Upper lobe of left lung (tissue), 6 donors: ENCODE measurements at places on chromosomes 5 and 9.

- H3K36me3 ChIP-seq, result no peaks in the 10 kb centered on the region
- H3K27me3 ChIP-seq, result no peaks in the 10 kb centered on the region
- H3K27ac ChIP-seq, result peak overlapping the region; percentile 93
- H3K4me1 ChIP-seq, result peaks cover 30% of the 10 kb centered on the region
- no peak for DNase-seq
Measured at GRCh38 chr5:126778675-126779403, 1.9 kb downstream of the LMNB1 start.

DNA sequence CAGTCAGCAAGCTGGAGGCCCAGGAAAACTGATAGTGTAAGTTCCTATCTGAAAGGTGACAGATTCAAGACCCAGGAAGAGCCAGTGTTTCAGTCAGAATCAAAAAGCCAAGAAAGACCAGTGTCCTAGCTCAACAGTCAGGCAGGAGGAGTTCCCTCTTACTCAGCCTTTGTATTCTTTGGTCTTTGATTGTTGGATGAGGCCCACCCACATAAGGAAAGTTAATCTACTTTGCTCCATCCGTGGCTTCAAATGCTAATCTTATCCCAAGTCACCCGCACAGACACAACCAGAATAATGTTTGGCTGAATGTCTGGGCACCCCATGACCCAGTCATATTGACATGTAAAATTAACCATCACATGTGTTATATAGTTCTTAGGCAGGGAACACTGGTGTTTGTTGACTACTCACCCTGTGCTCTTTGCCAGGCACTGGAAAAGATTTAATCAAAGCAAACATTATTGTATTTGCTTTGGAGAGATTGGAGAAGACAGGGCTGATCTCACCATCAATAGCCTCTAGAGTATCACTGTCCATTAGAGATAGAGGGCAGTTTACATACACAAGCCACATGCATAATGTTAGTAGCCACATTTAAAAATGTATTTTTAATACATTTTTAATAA lies 96.3 kb upstream of the KCNN2 start:
- no peak overlapping the region for H3K27ac ChIP-seq
- no peak overlapping the region for H3K4me3 ChIP-seq
- H3K4me1 ChIP-seq, result no peaks in the 10 kb centered on the region
- H3K27me3 ChIP-seq, result no peaks in the 10 kb centered on the region
- no peak for DNase-seq

DNA sequence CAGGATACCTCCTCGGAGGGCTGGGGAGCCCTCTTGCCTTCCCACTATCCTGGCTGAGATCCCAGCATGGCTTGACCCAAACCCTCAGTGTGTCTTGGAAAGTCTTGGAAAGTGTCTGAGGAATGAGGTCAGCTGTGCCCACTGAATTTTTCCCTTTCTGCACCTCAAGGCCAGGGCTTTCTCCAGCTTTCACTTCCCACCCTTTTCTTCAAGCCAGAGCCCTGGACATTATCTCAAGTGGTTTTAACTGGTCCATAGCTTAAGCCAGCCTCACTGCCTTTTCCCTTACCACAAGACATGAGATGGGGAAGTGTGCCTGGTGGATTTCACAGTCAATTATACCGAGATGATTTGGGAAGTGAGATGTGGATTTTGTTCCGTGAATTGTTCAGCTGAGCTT lies 35.7 kb upstream of the LHX2 start:
- H3K27me3 ChIP-seq, result no peaks in the 10 kb centered on the region
- DNase-seq, result no peak
- no peak overlapping the region for H3K27ac ChIP-seq

- no peaks in the 10 kb centered on the region for H3K27me3 ChIP-seq
- DNase-seq, result no peak
- H3K27ac ChIP-seq, result no peak overlapping the region
- no peaks in the 10 kb centered on the region for H3K36me3 ChIP-seq
- H3K4me3 ChIP-seq, result no peak overlapping the region
Measured at GRCh38 chr9:102779356-102779755, 215.8 kb upstream of the CYLC2 start.

DNA sequence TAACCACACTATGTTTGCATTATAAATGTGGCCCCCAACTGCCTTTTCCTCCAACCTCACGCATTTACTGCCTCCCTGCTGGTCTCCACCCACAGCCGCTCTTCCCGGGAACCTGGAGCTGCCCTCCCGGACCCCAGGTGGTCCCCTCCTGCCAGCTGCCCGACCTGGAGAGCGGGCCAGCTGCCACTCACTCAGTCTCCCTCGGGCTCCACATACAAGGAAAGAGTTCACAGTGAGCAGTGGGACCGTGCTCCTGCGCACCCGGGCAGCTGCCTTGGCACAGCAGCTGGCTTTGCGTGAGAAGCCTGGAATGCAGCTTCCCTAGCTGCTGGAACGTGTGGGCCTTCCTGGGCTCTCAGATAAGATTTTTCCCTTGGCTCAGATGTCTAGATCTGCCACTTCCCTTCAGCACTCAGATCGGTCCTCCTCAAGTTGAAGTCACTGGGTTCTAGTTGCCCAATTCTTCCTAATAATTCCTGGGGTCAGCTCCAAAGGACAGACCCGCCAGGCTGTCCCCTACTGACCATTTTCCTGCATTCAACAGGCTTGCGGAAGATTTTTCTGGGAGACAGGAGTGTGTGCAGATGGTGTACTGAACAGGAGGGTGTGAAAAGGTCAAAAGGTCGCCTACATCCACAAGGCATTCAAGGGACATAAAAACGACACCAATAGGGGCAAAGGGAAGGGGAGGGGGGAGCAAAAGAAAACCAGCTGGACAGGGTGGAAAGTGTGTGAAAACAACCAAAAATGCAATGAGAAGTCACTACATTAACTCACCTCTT lies 69.1 kb downstream of the MYO10 start:
- DNase-seq, result peak; percentile 66
- H3K4me1 ChIP-seq, result peaks cover 12% of the 10 kb centered on the region
- no peaks in the 10 kb centered on the region for H3K36me3 ChIP-seq
- H3K4me3 ChIP-seq, result no peak overlapping the region
- H3K27me3 ChIP-seq, result no peaks in the 10 kb centered on the region

GRCh38 chr5:112418659-112419163 lies 366 bp downstream of the EPB41L4A start:
- peak overlapping the region; percentile 84 for H3K4me3 ChIP-seq
- H3K36me3 ChIP-seq, result no peaks in the 10 kb centered on the region
- H3K27ac ChIP-seq, result peak overlapping the region; percentile 83
- DNase-seq, result no peak
